ENCODE measurements at places on chromosomes 2 and 18.

DNA sequence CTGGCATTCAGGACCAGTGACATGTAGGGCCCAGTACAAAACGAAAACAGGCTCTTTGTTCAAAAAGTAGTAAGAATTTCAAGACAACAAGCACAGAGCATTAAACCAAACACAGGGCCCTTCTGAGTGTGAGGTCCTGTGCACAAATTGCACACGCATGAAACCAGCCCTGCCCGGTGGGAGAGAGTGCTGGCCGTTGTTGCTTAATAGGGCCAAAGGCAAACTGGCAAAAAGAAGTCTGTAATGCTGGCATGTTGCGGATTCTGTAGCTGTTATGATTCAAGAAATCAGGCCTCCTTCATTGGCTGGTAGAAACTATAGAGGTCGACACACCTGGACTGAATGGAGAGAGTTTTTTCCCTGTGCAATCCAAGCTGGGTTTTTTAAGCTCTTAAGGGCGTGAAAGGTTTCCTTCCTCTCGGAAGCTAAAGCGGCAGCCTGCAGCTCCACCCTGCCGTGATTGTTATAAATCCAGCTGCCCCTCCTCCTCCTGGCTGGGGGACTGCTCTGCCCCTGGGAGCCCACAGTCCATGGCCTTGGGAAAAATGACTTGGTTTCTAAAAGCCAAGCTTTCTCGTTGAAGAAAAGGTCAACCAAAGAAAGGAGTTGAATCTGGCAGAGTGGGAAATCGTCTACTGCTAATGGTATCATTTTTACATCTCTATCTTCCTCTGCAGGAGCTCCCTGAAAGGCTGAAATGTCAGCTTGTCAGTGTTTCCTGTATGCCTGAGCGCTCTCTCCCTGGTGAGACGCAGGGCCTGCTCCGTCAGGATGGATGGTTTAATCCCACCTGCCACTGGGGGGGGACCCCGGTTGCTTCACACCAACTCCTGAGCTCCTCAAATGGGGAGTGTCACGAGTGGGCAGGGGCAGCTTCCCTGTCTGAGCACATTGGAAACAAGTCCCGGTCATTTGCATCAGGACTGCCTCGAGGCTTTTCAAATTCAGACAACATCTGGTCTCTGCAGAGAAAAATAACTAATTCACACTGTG, 143.6 kb downstream of the ALPK2 start:
- no peak for DNase-seq

- DNase-seq, result no peak
Observed at GRCh38 chr2:155975734-155976133, 356.8 kb downstream of the NR4A2 start.

GRCh38 chr2:150426724-150427123, 60.7 kb downstream of the RND3 start:
- no peak for DNase-seq

GRCh38 chr18:36017232-36017631, 44.8 kb downstream of the RMP24 start:
- DNase-seq, result no peak

DNA sequence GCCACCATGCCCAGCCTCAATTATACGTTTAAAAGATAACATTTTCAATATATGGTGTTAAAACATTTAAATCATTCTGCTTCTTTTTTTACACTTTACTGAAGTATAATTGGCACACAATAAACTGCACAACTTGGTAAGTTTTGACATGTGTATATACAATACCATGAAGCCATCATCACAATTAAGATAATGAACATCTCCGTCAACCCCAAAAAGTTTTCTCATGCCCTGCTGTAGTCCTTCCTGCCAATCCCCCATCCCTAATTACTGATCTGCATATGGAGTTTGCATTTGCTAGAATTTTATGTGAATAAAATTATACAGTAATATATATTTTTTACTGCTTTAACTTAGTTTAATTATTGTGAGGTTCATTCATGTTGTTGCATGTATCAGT, 85.2 kb upstream of the RTN4 start:
- no peak for DNase-seq

DNA sequence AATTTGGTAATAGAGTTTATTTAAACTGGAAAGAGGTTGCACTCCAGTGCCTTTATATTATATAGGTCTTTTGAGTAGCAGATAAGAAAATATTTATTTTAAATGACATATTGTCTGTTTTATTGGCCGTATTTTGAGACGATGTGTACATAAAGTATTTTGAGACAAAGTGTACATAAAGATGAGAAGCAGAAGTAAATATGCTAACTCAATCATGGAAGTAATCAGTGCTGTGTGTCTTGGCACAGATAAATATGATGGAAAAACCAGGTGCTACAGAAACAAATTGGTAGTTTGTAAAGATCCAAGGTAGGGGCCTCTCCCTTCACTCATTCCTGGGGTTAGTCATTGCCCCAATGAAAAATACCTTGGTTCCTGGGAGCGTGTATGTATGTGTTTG, 382.9 kb downstream of the DSEL start:
- no peak for DNase-seq

DNA sequence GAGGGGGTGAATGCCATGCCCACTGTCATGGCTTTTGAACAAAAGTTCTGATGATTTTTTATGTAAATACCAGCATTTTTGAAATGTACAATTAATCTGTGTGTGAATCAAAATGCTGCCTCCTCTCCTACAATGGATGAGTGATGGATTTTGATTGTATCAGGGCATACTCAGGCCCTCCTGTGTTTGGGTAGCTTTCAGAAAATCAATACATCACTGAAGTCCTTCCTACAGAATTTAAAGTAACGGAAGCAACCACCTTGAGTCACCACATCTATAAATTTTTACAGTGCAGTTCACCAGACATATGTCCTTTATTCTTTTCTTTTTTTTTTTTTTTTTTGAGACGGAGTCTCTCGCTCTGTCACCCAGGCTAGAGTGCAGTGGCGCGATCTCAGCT, 867.3 kb downstream of the EPHA4 start:
- no peak for DNase-seq

- no peak for DNase-seq
Observed at GRCh38 chr2:20128506-20129330, 77.3 kb upstream of the LAPTM4A start.

GRCh38 chr18:57956491-57956890, 87.5 kb upstream of the NEDD4L start:
- no peak for DNase-seq

DNA sequence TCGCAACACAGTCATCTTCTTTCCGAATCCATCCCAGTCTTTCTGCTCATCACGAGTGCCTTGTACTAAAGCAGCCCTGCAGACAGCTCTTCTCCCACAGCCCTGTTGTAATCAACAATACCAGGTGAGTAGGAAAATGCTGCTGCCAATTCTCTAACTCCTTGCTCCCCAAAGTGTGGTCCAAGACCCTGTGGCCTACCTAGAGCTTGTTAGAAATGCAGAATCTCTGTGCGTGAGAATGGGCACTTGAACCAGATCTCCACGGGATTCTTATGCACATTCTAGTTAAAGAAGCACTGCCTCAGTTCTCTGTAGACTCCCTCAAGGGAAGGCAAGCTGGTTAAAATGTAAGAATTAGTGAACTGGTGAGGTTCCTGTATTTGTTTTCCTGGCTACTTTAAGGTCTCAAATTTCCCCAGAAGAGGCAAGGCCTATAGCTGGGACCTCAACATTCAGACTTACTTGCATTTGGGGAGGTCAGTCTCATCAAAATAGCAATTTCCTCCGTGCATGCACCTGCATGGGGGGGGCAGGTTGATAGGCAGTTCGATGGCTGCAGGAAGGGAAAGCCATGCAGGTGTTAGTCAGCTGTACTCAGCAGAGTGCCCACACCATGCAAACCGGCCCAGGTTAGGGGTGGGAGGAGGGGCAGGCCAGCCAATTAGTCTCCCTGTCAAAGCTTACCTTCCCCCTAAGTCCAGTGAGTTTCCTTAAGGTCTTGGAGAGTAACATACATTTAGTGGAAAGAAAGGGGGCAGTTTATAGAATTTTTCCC, 70.8 kb downstream of the DHRS9 start:
- DNase-seq, result no peak

- no peak for DNase-seq
Observed at GRCh38 chr2:205245001-205245400, 437.3 kb upstream of the NRP2 start.

- no peak for DNase-seq
Observed at GRCh38 chr18:45173799-45174519, 441.3 kb upstream of the SLC14A2 start.
